Activated CD4-positive, alpha-beta memory T cell treated with anti-CD3 and anti-CD28 coated beads, Interleukin-2, amount 10 ng/mL, durations not matched to agents 7 days and 5 days (primary cell): ENCODE measurements at places on chromosomes 12 and 14.
A peak's percentile ranks its signal among the peaks of the same experiment; 100 is the strongest.

- no peak for DNase-seq
These were observed 50.0 kb downstream of the SSPN start for GRCh38 chr12:26245175-26245942.

DNA sequence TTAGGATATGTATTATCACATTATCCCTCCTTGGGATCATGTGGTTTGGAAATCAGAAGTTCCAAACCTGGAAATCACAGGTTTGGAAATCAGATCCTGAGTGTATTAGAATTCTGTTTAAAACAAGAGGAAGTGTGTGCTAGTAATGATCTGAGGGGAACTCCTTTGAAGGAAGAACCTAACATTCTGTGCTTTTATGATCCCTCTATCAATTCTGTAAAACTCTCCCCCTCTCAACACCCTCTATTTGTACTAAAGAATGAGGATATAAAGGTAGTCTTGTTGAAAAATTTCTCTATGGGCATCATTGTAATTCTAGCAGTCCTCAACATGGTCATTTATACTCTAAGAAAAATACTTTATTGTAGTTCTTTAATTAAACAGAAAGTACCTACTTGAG is 97.4 kb downstream of the SRGAP1 start:
- no peak for DNase-seq

DNA sequence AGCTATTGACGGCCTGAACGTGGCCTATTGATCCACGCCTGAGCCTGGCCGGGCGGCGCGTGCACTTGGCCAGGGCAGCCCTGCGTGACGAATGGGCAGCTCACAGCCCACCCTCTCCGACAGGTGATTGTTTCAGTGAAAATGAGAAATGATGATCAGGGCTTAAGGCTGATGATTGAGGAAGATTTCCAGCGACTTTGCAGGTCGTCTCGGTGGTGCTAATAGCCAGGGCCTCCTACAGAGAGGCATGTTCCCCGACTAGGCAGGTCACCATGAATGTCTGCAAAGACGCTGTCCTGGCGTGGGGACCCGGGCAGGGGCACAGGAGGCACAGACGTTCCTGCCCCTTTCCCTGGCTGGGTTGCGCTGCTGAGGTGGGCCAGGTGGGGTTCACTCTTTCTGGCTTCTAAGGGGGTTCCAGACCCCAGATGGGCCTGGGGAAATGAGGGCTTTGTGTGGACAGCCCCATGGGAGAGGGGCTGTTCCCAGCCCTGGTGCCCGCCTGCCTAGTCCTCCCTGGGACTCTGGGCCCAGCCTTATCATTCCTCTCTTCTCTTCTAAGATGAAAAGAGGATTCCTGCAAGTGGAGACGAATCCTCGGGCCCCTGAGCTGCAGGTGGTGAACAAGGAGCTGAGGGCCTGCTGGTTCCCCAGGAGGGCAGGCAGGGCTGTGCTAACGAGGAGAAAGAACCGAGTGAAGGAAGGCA is 157.4 kb downstream of the KIF26A start:
- no peak for DNase-seq

DNA sequence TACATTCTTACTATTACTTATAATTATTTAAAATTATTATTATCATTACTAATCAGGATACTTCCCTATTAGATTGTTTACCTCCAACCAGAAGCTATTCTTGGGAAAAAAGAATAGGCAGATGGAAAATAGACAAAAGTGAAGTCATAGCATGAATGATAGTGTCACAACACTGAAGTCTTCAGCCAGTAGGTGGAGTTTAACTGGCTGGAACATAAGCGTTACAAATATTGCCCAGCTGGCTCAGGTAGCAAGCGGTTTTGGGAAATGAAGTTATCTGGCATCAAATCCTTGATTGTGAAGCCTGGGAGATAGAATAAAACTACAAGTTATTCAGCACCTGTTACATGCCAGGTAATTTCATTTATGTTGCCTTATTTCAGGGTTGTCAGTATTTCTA is 762.9 kb downstream of the C12orf50 start:
- no peak for DNase-seq

DNA sequence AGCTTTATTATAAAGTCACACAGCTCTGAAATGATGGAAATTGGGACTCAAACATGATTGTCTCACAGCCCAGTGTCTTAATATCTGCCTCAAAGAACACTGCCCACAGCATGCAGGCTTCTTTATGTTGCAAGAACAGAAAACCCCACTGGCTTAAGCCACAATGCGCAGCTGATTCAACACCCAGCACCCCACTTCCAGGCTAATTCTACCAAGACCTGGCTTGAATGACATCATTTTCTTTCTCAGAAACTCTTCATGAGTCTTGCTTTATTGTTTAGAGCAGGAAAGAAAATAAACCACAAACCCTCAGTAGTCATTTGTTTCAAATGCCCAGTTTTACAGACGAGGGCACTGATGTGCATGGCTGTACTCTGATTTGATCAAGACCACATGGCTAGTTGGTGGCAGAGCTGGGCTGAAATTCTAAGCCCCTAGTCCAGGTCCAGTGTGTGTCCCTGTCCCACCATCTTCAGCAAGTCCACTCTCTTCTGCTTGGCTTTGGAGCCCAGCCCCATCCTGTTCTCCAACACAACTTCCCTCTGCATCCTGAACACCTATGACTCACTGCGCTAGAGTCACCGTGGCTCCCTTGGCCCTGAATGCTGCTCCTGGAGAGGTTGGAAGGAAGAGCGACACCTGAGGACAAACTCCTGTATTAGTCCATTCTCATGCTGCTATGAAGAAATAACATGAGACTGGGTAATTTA is 50.3 kb upstream of the SRSF5 start:
- DNase-seq, result peak; percentile 83
